ENCODE measurements at places on chromosomes 5 and 9. TPM values are rescaled to one million over a fixed set of nuclear protein-coding genes. Genes with fewer than 3 reads are reported as not detected.

- DNase-seq, result no peak
Measured at GRCh38 chr5:120419127-120419526, 45.0 kb upstream of the PRR16 start.

DNA sequence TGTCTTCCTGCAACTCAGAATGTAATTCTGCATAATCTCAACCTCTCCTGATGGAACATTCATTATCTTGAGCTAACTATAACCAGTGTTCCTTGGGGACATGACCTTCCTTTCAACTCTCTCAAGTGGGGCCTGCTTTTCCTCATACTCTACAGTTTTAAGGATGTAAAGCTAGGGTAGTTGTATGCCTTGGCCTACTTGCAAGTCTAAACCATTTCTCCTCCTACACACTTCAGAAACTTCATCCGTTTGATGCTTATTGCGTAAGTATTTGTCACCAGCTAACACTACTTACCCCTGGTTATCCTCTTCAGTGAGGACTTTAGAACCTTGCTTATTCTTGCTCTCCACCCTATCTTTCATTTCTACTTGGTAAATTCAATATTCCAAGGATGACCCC is 548.9 kb downstream of the HINT1 start:
- no peak for DNase-seq

The ZFP62 gene
- 4.1 TPM for total RNA-seq

DNA sequence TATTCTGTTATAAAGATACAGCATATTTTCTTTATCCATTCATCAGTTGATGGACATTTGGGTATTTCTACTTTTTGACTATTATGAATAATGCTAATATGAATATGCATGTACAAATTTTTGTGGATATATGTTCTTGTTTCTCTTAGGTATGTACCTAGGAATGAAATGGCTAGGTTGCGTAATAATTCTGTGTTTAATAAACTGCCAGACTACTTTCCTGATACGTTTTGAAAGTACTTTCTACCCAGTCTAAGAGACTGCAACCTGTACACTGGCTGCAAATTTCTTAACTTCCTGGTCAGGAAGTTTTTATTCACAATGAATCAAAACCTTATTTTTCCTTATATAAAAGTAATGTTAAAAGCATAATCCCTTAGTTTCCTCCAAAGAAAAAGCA is 93.9 kb upstream of the STARD4 start:
- DNase-seq, result no peak

- peak; percentile 33 for DNase-seq
Measured at GRCh38 chr9:113011911-113012381, at the start of gene ZNF883. TSS of gene ZNF883 (minus strand) at chr9:113012192.

DNA sequence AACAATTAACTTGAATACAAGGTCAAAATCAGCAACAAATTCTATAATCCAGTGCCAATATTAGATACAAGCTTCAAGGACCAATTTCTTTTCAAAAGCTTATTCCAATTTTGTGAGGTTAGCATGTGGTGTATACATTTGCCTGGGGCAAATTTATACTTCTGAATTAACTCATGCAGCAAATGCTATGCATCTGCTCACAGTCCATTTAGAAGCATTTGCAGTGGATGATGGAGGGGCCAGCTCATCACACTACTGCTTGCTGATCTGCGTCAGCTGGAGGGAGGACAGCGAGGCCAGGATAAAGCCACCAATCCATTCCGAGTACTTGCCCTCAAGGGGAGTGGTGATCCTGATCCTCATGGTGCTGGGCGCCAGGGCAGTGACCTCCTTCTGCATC is 474.3 kb upstream of the KIF2A start:
- no peak for DNase-seq

GRCh38 chr5:126641387-126641786 is 40.6 kb downstream of the PHAX start:
- DNase-seq, result no peak

DNA sequence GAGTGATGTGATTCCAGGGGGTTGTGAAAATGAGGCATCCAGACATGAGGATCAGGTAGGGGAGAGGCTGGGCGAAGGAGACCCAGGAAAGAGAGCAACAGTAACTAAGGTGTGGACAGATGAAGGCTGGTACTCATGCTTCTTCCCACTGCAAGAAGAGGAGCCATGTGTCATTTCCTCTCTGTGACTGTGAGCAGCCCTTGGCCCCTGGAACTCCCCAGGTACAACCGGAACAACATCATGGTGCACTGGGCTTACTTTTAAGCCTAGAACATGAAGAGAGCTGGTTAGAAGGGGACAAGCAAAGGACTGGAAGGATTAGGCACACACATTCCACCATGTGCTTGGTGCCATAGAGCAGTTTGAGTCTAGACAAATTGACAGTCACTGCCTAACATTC is 10.9 kb upstream of the IL12B start:
- DNase-seq, result no peak

The GLRA1 gene
- not detected for total RNA-seq

DNA sequence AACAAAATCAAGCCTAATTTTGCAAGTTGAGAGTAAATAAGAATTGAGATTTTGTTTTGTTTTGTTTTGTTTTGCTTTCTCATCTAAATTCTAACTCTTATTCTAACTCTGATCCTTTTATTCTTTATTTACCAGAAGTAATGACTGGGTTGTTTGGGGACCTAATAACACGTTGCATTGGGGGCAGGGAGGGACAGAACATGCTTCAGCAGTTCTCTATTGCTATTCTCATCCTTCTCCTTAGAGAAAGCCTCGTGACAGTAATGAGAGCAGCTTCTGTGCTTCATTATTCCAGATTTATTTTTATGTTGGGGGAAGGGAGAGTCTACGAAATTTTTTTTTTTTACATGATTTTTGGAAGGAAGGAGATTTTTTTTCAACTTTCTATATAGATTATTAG is 21.1 kb downstream of the CPEB4 start:
- no peak for DNase-seq

- DNase-seq, result no peak
Measured at GRCh38 chr9:132596200-132596599, 13.8 kb downstream of the BARHL1 start.

- DNase-seq, result no peak
Measured at GRCh38 chr9:37922363-37923117, 18.6 kb upstream of the SLC25A51 start.

The IFNA13 gene
- not detected for total RNA-seq

GRCh38 chr5:99331061-99331460 is 402.3 kb upstream of the CHD1 start:
- no peak for DNase-seq

DNA sequence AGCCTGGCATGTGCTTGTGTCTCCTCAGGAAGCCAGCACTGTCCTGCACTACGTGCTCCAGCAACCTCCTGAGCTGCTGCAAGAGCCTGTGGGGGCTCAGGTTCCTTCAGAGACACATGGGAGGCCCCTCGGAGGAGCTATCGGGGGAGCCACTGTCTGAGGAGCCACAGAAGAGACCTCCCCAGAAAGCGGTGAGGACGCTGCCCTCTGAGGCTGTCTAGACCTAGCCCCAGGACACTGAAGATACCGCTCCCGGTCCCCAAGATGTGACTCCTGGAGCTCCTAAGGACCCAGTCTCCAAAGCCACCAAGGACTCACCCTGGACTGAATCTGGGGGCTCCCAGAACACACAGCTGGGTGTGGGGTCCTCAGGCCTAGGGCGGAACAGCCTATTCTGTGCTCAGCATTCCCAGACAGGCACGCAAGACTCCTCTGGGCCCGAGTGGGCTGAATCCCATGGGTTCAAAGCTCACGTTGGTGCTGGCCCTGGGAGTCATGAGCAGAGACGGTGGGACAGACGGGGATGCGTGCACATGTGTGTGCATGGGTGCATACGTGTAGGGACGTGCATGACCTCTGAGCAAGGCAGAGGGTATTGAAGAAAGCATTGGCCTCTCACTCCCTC is 50.0 kb downstream of the HRH2 start:
- no peak for DNase-seq

The MSX2 gene
- not detected for total RNA-seq

The SH3GL2 gene
- total RNA-seq, result 0.41 TPM

The SLC27A4 gene
- 92.4 TPM for total RNA-seq

The FAM78A gene
- total RNA-seq, result 1.6 TPM
